T-helper 17 cell (primary cell): ENCODE measurements at places on chromosomes 5 and 9.

DNA sequence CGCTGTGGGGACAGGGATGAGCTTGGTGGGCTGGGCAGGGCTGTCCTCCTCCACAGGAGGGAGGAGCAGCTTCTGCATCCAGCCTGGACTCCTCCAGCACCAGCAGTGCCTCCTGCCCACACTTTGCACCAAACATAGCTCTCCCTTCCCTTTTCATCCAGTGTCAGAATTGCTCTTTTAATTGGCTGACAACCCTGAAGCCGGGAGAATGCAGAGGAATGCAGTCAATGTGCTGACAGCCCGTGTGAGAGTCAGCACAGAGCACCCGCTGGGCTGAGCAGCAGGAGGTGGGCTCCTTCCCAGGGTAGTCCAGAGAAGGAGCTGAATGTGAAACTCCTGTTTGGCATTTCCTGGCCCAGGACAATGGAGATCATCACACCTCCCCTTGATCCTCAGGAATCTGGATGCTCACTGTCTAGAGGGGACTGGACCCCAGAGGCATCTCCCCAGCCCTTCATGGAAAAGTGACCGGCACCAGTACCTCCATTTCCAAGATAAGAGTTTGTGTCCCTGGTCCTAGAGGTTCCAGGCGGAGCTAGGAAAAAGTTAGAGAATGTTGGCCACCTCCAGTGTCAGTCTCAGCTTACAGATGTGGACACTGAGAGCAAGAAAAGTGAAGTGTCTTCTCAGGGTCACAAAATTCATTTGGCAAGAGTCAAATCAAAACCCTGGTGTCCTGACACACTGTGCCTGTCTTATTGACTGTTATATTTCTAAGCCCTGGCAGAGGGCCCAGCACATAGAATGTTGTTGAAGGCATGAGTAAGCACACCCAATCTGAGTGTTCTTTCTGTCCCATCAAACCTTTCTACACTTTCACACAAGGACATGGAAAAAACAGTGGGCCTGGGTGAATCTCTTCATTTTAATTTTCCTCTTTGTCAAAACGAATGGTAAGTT lies 202.1 kb downstream of the SNX18 start:
- no peak for DNase-seq

DNA sequence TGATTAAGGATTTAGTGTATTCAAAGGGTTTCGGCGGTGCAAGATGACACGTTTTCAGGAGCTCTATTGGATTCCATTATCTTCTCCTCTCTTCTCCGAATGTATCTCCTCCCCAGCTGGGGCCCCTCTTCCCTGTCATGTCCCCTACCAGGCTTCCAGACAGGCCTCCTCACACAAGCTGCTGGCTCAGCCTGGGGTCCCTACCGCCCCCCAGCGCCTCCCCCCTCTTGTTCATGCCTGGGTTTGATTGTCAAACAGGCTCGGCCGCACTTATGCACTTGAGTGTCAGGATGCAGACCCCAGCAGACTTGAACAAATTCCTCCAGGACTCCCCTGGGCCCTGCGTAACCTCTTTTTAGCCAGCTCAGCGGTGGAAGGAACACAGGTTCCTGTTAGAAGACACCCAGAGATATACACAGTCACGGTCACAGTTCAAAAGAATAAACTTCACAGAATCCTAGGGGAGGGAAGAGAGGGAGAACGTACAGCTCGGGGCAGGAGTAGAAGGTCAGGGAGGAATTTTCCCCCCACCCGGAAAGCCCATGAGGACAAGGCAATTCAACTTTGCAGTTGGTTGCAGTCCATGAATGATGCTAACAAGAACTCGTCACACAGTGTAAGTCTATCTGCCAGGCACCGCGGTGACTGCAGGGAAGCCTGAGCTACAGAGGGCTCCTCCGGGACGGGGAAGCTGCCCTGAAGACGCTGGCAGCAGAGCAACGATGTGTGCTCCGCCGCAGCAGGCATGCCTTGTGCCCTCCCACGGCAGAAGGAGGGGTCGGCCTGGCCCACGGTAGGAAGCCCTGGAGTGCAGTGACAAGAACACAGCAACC lies 560.0 kb downstream of the BNC2 start:
- DNase-seq: no peak

- no peak for DNase-seq
These were observed 244.3 kb downstream of the GADD45G start for GRCh38 chr9:89849096-89849495.

DNA sequence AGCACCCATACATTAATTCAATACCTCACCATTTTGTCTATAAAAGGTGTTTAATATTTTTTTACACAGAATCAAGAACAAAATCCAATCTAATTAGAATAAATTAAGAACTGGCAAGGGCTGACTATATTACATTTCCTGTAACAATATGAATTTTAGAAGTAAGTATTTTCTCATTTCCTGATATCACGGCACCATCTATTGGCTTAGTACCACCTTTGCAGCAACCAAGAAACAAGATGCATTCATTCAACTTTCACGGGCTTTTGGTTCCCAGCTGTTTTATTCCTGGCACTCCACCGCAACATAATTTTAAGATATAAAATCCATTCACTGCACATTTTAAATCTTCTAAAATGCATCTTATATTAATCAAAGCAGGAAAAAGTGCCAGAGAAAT lies 20.6 kb downstream of the PSMB7 start:
- no peak for DNase-seq

GRCh38 chr5:71522151-71522550 lies 65.0 kb upstream of the MCCC2 start:
- no peak for DNase-seq

- DNase-seq: no peak
These were observed 92.1 kb downstream of the CRB2 start for GRCh38 chr9:123447934-123448646.

- DNase-seq: no peak
These were observed 44.9 kb downstream of the PLEKHG4B start for GRCh38 chr5:136901-137300.

- DNase-seq: no peak
These were observed 10.0 kb upstream of the DOLPP1 start for GRCh38 chr9:129070696-129071525.

- DNase-seq: no peak
These were observed 359.2 kb upstream of the ACTBL2 start for GRCh38 chr5:57841676-57842363.

GRCh38 chr5:64163746-64164145 lies 1.9 kb upstream of the RNF180 start:
- DNase-seq: no peak

DNA sequence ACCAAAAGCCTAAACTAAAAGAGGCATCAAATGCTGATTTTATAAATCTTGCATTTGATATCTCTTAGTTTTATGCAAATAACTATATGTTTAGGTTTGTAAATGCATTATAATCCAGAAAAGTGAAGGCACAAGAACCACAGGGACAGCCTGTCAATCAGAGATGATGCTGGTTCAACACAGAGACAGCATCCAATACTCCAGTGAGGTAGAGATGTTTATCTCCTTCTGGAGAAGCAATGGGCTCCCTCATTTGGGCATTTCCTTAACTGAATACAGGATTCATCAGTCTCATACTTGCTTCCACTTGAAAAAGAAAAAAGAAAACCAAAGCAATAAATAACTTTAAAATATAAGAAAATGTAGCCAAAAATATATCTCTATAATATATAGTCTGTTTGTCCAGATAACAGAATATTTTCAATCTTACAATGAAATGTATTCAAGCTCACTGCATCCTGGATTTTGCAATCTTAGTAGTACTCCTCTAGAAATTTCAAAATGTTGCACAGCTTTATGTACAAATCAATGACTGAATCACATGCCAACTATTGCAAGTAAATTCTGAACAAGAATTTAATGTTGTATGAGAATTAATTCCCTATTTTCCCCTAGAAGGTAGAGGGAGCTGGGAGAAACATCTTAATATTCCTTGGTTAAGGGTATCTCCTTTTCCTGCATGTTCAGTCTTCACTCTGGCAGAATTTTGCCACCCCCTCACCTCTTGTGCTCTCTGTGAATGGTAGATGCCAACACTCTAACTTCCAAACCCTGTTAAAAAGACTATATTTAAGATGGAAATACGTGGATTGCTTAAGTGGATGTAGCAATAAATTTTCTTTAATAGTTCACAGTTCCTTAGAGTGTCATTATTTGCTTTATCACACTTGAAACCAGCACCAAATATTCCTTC lies 191.1 kb upstream of the GAS1 start:
- DNase-seq: no peak

GRCh38 chr9:106307670-106308069 lies 555.3 kb upstream of the ZNF462 start:
- no peak for DNase-seq

GRCh38 chr5:95818181-95819147 lies 4.1 kb downstream of the GLRX start:
- DNase-seq: no peak

DNA sequence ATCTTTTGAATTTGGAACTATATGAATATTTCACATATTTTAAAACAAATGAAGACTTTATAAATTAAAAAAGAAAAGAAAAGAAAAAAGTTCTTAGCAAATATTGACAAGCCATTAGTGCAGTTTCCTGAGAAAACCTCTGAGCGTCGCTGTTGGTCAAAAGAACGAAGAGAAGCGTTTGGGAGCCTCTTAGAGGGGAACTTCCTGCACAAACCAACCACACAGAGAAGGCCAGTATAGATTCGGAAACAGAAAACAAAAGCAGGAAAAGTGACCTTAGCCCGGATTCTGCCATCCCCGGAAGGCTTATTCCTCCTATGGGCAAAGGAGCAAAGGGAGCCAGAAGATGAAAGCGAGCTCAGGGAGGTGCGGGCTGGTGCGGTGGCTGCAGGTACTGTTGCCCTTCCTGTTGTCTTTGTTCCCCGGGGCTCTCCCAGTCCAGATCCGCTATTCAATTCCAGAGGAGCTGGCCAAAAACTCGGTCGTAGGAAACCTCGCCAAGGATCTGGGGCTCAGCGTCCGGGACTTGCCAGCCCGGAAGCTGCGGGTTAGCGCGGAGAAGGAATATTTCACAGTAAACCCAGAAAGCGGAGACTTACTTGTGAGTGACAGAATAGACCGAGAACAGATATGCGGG lies at the start of gene PCDHGB2:
PCDHGB2 (plus strand) TSS at position 205 of the 637 bp plus-strand sequence; CDS start at position 347, 142 bp downstream.
- DNase-seq: no peak

- DNase-seq: no peak
These were observed 143.4 kb downstream of the PALM2AKAP2 start for GRCh38 chr9:109923471-109923760.

- no peak for DNase-seq
These were observed 41.7 kb downstream of the RETREG1 start for GRCh38 chr5:16574789-16575721.

- DNase-seq: no peak
These were observed 479.5 kb downstream of the TAF11L14 start for GRCh38 chr5:18113721-18114120.

- no peak for DNase-seq
These were observed 793.1 kb downstream of the DTWD2 start for GRCh38 chr5:118195211-118195610.

DNA sequence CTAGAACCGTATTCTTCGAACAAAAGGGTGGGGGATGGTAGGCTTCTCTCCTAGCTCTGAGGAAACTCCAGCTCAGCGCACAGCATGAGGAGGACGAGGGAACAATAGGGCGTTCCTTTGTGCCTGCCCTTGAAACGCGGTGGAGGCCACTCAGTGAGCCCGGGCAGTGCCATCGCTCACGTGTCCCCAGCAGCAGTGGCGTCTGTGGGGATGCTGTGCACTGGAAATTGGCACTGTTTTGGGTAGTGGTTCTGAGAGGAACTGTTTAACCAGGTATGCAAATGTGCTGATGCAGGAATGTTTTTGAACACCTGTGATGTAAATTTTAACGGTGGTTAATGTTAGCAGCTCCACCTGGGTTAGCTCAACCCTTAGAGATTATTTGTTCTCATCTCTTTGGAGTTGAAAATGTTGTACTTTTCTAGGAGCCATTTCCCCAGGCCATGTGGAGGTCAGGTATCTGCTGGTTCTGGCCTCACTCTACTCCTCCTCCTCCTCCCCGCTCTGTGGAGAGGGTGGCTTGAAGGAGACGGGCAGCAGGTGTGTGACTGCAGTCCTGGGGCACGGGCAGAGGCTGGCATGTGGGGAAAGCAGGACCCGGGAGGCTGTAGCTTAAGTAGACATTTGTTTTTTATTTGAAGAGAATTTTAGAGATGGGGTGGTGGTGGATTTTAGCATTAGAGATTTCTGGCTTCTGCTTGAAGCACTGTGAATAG lies 48.3 kb downstream of the EHMT1 start:
- no peak for DNase-seq

DNA sequence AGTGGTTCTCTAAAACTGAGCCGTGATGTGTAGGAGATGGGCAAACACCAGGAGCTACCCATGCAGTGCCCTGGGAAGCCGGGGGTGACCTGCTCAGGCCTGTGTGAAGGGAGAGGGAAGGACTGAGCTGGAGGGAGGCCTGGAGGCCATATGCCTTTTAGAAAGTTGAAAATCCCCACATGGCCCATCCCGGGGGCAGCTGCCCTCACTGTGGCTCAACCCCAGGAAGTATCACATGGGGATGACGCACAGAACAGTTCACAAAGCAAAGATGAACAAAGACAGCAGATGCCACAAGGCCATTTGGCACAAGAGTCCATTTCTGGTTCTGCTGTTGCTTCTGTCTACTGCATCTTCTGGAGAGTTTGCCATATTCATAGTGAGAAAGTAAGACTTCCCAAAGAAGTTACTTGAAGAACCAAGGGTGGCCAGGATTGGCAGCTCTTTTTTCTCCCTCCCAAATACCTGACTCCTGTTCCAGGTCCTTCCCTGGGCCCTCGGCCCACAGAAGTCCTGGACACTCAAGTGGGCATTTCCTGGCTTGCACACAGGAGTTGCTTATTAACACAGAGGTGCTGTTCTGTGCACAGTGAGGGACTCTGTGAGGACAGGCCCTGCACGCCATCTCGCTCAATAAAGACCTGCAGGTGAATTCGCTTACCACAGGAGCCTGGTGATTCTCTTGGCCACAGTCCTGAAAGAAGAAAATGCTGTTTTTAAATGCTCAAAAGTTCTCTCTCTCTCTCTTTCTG lies 25.1 kb downstream of the ACSL6 start:
- no peak for DNase-seq

DNA sequence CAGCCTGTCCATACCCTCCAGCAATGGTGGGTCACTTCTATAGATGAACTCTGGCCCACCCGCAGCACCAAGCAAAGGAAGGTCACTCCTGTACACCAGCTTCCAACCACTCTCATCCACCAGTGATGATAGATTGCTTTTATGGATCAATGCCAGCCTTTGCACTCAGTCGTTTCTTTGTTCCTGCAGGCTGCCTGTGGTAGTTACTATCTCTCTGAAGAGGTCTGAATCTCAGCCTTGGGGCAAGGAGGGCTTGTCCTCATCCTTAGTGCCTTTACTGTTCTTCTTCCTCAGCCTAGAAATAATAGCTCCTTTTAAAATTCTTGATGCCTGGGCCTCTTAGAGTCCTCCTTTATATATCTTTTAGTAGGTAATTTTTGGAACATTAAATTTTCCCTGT lies 100.8 kb downstream of the TMC1 start:
- no peak for DNase-seq

- no peak for DNase-seq
These were observed 143.1 kb upstream of the FBN2 start for GRCh38 chr5:128681096-128681495.

DNA sequence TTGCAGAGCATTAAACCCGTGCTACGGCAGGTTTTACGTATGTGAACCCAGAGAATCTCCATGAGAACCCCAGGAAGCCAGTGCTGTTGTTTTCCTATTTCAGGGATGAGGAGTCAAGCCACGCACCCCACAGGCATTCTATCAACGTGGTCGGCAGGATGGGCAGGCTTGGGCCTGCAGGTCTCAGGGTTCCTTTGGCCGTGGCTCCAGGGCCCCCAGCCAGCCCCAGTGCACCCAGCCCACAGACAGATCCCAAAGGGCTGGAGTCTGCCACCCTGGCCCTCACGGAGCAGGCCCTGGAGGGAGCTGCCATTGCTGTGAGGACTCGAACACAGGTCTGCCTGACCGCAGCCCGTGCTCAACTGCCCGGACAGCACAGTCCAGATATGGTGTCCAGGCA lies 77.1 kb upstream of the STXBP1 start:
- no peak for DNase-seq
